ENCODE measurements at places on chromosomes 5 and 9.
A peak's percentile ranks its signal among the peaks of the same experiment; 100 is the strongest.

DNA sequence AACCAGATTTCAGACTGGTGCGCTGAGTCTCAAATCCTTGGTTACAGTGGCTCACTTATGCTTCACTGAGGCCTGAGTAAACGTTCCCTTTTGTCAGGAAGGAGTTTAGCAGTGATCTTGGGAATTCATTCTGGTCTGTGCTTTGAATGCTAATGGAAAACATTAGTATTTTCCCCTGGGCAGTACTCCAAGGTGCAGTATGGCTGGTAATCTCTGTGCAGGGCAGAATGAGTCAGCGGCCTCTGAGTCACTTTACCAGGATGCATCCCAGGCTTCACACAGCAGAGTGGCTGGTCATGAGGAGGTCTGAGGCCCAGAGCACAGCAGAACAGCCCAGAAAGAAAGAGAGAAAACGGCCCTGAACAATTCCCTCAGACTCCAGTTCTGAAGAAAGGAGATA, 54.0 kb downstream of the PCA3 start:
- DNase-seq = peak; percentile 97

GRCh38 chr5:132704875-132705274, 31.1 kb downstream of the IL4 start:
- no peak for DNase-seq

DNA sequence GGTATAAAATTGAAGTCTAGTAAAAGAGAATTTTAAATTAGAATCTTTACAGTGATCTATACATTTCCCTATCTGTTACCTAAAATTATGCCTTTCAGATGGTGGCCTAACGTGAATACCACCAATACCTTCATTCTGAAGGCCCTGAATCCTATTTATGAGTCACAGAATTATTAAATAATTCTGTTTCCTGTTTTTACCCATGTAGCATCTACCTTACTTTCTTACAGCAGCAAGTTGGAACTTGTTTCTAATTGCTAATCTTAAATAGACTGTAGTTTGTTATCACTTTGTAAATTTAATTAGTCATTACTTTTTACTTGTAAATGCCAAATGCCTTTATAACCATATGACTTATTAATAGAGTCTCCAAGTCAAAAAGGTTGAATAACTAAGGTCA, 135.0 kb downstream of the PDE4D start:
- no peak for DNase-seq

- peak; percentile 75 for DNase-seq
These were observed 52.8 kb downstream of the CAST start for GRCh38 chr5:96714951-96715451.

- DNase-seq = no peak
These were observed 1302.7 kb downstream of the EFNA5 start for GRCh38 chr5:106368021-106368420.
